Right lung (tissue), 10 donors: ENCODE measurements at places on chromosomes 16 and 17. TPM values are rescaled to one million over a fixed set of nuclear protein-coding genes. Genes with fewer than 3 reads are reported as not detected.

The PIRT gene
- polyA plus RNA-seq, result 0.15 TPM

The TBC1D3 gene
- polyA plus RNA-seq, result not detected

The TLCD3A gene
- polyA plus RNA-seq, result 31.6 TPM

The KRTAP9-4 gene
- polyA plus RNA-seq, result not detected

The GRB7 gene
- polyA plus RNA-seq, result 23.9 TPM

The TP53TG3 gene
- not detected for polyA plus RNA-seq

The CES5A gene
- polyA plus RNA-seq, result not detected

The RNF222 gene
- polyA plus RNA-seq, result 0.07 TPM

The CCL8 gene
- polyA plus RNA-seq, result 0.60 TPM

The PRDM7 gene
- polyA plus RNA-seq, result 0.14 TPM

The UMOD gene
- 1.8 TPM for polyA plus RNA-seq

- no peak for DNase-seq
These were observed 32.2 kb downstream of the NAGPA start for GRCh38 chr16:5001571-5001970.

DNA sequence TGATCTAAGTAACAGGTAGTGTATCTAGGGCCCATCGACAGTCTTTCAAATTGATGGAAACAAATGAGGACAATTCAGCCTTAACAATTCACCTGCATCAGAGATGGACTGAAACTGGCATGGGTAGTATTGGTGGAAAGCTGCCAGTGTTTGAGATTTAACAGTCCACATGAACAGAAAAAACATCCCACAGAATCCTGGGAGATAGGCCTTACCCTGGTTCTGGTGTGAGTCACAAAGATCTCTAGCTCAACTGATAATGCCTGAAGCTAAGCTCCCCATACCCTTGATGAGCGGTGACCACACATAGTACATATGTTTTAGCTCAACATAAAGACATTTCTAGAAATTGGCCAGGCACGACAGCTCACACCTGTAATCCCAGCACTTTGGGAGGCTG lies 21.9 kb downstream of the CRK start:
- DNase-seq, result no peak

DNA sequence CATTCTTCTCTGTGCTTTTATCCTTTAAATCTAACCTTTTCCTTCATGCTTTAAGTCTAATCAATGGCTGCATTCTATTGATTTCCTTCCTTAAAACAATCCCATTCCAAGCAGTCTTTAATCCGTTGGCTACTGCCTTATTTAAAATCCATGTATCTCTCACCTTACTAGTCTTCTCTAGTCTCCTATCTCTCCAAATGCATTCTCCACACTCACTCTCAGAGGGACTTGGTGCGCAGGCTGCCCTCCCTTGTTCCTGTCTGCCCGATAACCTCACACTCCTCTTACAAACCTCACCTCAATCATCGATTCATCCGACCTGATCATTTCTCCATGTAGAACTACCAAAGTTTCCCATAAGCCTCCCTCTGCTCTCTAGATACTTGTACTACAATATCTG lies 23.1 kb downstream of the PSMD12 start:
- DNase-seq, result no peak

DNA sequence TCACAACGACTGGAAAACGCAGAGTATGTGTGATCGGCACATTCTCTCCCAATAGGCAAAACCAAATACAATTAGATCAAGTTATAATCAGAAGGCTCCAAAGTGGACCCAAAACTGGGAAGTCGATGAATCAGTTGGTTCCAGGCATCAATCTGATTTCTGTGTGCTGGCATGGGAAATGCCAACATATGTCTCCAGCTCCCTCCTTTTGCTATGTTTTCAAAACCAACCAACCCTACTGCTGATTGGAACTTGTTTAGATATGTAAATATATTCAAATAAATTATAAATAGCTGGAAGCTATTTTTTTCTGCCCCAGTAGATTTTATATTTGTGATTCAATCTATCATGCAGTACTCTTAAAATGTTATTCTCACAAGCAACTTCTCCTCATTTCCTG lies 284.2 kb downstream of the HS3ST3B1 start:
- no peak for DNase-seq

DNA sequence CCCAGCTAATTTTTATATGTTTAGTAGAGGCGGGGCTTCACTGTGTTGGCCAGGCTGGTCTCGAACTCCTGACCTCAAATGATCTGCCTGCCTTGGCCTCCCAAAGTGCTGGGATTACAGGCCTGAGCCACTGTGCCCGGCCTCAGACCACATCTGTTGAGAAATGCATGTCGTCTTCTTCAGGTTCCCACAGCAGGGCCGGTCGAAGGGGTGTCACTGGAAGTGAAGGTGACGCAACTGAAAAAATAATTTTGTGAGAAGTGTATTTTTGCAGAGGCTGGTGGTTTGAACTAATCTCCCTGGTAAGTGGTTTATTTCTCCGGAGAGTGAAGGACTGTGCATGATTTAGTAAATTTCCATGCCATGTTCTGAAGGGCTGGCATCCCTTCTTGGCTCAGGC lies 33.4 kb upstream of the IL34 start:
- no peak for DNase-seq

- peak; percentile 46 for DNase-seq
These were observed 4.9 kb upstream of the HIGD1B start for GRCh38 chr17:44842748-44843147.

DNA sequence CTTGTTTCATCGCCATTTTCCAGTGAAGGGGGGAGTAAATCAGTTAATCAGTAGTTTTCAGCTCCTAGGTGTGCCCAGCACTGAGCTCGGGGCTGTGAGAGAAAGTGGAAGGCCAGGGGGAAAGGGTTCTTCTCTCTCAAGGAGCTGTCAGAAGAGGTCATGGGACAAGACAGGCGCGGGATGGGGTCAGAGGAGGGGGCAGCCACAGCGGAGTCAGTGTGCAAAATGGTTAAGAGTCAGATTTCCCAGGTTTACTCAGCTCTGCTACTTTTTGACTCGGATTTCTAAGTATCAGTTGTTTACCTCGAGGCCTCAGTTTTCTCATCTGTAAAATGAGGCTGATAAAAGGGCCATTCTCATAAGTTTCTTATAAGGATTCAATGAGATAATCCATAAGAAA lies 4.3 kb upstream of the XYLT1 start:
- no peak for DNase-seq

- DNase-seq, result no peak
These were observed 35.0 kb downstream of the ENGASE start for GRCh38 chr17:79109584-79109983.

- DNase-seq, result no peak
These were observed 9.0 kb downstream of the VPS9D1 start for GRCh38 chr16:89711601-89712273.

DNA sequence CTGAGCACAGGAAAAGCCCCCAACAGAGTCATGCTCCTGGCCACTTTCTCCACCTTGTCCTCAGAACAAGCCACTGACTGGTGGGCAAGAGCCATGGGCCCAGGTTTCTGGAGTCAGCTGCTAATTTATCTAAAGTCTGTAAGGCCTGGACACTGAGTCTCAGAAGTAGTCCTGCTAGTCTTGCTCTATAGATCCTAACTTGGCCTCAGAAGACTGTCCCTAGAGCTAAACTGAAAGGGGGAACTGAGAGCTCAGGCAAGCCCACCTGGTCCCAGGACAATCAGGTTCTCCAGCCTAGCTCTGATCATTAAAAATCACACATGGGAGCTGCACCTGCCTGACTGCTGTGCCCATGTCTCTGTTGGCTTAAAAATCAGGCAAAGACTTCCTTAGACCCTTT lies 485.8 kb downstream of the SLC39A11 start:
- DNase-seq, result no peak

DNA sequence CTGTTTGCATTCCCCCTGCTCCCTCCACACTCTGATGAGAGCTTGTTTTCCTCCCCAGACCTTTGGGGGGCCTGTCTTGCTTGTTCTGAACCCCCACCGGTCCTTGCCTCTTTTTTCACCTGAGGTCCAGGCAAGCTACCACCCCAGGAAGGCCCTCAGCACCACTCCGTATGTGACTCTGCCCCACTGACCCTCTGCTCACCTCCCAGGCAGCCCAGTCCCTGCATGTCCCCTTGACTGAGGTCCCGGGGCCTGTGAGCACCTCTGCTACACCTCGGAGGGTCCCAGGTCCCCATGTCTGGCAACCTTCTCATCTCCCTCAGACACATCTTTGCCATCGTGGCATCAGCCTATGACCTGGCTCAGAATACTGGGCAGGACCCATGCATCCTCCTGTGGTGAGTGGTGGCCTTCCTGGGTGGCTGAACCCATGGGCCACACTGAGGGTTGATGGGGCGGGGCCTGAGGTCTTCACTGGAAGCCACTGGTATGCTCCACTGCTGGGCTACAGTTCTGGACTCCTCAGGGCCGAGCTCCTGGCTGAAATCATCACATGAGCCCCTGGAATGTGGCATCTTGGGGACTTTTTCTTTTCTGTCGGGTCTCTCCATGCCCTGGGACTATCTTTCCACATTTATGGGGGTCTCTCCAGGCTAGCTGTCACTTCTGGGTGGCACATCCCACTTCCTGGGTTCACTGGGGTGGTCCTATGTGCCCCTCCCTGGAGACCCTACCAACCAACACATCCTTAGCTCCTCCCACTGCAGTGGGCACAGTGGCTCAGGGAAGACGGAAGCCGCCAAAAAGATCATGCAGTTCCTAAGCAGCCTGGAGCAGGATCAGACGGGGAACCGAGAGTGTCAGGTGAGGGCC lies 3.5 kb downstream of the MYO15B start:
- DNase-seq, result no peak

DNA sequence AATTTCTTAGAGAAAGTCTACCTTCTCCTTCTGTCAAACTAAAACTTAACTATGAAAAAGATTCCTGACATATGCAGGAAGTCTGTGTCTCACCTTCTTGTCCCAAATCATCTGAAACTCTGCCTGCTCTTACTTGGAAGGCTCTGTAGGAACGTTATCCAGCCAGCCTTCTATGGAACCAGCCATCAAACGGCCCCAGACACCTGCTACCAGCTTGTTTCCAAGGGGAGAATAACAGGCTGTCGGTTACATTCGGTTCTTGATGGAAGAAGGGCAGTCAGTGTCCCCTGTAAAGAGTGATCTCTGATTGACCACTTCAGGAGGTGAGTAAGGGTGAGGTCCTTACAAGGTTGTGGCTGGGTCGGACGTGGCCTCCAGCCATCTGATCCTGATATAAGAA lies 1.7 kb downstream of the ADAMTS18 start:
- DNase-seq, result no peak

DNA sequence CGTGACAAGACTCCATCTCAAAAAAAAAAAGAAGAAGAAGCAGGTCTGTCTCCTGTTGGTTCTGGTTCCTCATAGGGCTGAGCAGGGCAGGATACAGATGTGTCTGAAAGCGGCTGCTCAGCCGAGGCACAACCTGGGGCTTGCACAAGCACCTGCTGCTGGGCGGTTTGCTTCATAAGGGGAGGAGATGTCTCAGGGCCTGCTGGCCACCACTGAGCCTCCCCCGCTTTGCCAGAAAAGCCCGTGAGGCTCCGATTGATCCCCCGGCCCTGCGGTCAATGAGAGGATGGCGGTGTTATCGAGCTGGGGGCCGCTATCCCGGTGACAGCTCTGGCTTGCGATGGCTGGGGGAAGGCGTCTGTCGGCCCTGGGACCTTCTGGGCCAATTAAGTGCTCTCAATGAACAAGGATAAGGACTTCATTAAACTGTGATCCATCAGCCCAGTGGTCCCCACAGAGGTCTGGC lies 162.0 kb downstream of the SDK2 start:
- DNase-seq, result no peak

GRCh38 chr17:61478790-61479492 lies 26.7 kb downstream of the TBX4 start:
- DNase-seq, result no peak

GRCh38 chr17:74691151-74691550 lies 21.6 kb downstream of the CD300LF start:
- no peak for DNase-seq

DNA sequence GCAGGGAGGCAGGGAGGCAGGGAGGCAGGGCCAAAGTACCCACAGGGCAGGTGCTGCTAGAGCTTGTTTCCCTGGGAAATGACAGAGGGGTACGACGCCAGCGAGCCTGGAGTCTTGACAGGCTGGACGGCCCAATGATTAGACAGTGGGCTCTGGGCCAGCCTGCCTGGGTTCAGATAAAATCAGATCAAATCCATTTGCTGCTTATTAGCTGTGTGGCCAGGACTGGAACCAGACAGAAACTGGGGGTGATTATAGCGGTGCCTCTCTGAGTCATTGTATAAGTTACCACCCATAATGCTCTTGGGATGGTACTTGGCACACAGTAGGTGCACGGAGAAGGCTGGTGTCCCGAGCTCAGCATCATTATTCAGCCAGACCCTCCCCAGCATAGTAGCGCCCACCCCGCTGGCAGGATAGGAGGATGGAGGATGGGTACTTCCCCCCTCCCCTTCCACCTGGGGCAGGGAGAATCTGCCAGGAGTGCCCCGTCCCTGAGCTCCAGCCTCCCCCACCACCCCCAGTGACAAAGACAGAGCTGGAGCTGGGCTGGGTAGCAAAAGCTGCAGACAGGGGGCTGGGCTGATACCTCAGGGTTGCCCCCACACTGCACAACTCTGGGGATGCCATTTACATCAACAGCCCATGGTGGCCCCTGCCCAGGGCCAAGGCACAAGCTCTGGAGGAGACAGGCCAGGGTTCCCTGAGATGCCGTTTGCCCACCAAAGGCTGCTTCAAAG lies 77.6 kb upstream of the TNRC6C start:
- DNase-seq, result no peak

DNA sequence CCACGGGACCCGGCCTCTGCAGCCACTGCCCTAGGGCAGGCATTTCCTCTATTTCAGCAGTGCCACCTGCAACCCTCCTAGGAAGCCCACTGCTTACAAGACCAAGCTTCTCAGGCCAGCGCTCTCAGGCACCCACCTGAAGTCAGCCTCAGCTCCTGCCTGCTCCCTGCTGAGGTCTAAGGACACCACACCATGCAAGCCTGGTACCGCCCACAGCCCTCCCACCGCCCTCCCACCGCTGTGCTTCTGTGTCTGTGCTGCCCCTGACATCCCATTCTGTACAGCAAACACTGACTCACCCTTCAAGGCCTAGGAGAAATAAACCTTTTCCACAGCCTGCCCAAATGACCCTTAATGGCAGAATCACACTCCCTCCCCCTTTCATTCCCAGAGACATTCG lies 6.3 kb downstream of the CLUH start:
- no peak for DNase-seq

- no peak for DNase-seq
These were observed 223.5 kb downstream of the CYB561 start for GRCh38 chr17:63222655-63223054.

- DNase-seq, result no peak
These were observed 2.0 kb downstream of the CDIP1 start for GRCh38 chr16:4536391-4537106.

- DNase-seq, result no peak
These were observed 45.3 kb upstream of the ZCCHC14 start for GRCh38 chr16:87538160-87538559.
